ENCODE measurements at places on chromosomes 4 and X. TPM values are rescaled to one million over a fixed set of nuclear protein-coding genes. Genes with fewer than 3 reads are reported as not detected.
A peak's percentile ranks its signal among the peaks of the same experiment; 100 is the strongest.

DNA sequence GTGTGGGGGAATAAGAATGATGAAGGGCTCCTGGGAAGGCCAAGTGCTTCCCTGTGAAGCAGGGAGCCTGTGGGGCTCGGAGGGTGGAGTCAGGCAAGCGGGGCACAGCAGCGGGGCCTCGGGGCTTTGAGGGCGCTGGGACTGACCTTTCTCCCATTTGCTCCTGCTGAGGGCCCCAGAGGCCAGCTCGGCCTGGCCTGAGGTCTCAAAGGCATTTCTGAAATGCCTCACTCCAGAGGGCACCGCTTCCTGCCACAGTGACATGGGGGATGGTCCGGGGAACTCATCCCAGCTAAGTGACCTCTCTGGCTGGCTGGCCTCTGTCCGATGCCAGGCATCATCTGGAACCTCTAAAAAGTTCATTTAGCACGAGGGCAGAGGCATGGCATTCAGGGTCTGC lies 98.8 kb upstream of the STX18 start:
- no peak for ATAC-seq

- ATAC-seq: no peak
Observed at GRCh38 chr4:3186609-3187008, 62.4 kb upstream of the MSANTD1 start.

GRCh38 chrX:38864165-38864564 lies 62.9 kb downstream of the MID1IP1 start:
- ATAC-seq: no peak

DNA sequence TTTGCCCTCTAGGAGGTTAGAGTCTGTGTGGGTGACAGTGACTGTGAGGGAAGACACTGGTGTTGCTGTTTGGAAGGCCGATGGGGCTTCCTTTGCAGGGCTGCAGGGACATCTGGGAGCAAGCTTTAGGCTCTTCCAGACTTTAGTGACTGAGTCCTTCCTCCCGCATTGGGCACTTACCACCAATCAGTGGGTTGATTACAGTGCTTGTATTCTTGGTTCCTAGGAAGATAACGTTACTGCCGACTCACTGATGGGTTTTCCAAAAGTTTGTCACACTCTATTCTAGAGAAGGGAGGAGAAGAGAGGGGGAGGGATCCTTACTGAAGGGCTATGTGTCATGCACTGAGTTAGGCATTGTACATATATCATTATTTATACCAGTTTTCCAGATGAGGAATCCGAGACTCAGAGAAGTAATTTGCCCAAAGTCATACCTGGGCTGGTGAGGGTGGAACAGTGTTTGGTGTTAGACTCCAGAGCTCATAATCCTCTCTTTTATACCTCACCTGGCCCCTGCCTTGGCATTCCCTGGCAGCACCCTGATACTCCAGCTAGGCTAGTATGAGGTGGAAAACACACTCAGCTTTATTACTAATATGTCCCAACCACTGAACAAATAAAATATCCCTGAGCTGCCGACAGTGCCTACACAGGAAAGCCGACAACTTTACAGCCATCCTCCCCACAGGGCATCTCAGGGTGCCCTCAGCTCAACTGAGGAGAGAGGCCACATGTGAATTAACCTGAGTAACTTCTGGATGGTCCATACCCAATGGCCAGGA lies 3.8 kb downstream of the CHST7 start:
- no peak for ATAC-seq

- ATAC-seq: no peak
Observed at GRCh38 chrX:67779099-67779498, 235.3 kb downstream of the AR start.

DNA sequence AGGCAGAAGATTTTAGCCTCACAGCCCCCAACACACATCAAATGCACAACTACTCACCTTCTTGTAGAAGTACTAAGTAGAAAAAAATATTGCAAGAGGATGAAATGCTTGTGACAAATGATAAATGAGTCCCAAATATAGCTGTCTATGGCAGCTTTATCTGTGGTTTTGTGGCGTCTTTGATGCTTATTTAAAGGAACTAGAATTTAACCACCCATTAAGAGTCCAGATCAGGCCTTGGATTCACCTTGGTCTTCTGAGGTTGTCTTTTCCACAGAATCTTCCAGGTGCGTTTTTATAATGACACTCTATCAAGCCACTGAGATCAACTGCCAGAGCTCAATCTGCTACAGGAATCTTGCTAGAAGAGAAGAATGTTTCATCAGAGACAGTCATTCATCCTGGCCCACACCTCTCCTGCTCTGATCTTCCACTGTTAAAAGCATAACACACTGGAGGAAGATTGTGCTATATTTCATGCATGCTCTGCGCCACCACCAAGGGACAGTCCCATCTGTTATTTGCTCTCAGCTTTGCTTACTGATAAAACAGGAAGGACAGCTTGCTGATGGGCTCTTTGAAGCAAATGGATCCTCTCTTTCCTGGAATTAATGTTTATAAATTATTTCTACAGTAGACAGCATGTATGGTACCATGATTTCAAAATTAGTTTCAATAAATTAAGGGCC lies 144.1 kb downstream of the SLC7A11 start:
- no peak for ATAC-seq

DNA sequence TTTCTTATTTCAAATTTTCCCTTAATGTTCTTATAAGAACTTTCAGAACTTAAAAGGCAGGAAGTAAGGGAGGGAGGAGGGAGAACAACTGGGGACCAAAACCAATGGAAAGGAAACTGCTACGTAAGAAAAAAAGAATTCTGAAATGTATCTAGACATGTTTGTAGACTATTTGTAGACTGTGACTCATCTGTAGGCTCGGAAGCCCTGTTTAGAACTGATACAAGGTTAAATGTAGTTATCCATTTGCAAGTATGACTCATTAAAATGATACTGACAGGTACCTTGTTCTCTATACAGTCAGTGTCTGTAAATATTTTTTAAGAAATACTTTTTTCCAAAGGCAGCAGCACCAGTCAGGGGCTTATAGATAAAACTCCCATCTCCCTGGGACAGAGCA lies 202.0 kb downstream of the DHX15 start:
- peak; percentile 82 for ATAC-seq

- no peak for ATAC-seq
Observed at GRCh38 chrX:43500996-43501694, 155.0 kb upstream of the MAOA start.

DNA sequence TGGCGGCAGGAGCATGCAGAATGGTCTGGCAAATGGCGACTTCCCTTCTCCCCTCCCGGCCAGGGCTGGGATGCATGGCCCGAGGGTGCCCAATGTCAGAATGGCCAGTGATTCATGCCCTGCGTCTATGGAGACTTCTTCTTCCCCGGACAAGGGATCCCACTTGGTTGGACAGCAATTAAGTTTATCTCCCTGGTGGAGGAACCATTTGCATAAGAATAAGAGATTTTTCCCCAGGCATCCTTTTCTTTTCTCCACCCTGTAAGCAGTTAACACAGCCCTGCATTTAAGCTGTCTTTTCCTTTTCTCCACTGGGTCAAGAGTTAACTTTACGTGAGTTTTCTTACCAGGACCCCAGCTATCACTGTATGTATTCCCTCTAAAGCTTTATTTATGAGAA lies 856.6 kb downstream of the GLUD2 start:
- no peak for ATAC-seq

- peak; percentile 12 for ATAC-seq
Observed at GRCh38 chr4:101418466-101418865, 71.1 kb upstream of the PPP3CA start.

GRCh38 chrX:17192106-17192505 lies 182.9 kb upstream of the NHS start:
- ATAC-seq: no peak

DNA sequence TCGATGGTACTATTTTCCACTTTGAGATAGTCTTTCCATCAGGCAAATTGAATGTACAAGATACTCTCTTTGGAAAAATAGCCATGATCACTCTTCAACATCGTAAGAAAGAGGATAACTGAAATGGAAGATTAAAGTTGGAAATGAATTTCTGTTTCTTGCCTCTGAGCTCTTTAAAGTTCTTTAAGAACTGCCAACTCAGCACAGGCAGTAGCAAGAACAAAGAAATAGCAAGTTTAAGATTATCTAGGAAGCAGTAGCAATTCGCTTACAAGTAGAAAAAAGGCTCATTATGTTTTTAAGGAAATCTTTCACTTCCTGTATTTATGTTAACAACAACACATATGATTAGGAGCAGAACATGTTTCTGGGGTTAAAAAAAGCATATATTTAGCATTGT lies 127.6 kb downstream of the CDS1 start:
- no peak for ATAC-seq

DNA sequence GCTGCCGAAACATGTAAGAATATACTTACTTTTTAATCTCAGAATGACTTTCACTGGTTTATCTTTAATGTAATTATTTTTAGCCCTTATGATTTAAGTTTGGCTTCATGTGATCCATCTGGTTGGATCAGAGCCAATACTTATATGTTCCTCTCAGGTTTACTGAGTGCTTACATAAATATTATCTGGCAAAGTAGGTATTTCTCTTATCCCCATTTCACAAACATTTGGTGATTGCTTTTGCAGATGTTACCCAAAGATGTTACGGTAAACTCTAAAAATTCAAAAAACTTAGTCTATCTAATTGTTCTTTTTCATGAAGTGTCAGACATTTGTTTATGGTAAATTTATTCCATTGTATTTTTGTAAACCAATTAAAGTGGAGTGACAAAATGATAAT lies 115.0 kb upstream of the TLL1 start:
- ATAC-seq: no peak

GRCh38 chr4:8276358-8277240 lies 7.0 kb downstream of the HTRA3 start:
- ATAC-seq: no peak

Gene COL4A6
- total RNA-seq: not detected

Gene CLIC2
- not detected for total RNA-seq

Gene PLK4
- total RNA-seq: 51.3 TPM

Gene ADAM29
- total RNA-seq: not detected

Gene SHOX
- total RNA-seq: not detected

Gene CFAP97
- total RNA-seq: 37.0 TPM

Gene IL2RG
- 698 TPM for total RNA-seq

Gene MAGEE2
- total RNA-seq: not detected

Gene ASMT
- total RNA-seq: 8.9 TPM

Gene CXCL1
- total RNA-seq: not detected
